Activated CD4-positive, alpha-beta T cell treated with anti-CD3 and anti-CD28 coated beads, Interleukin-2, amount 10 ng/mL, durations not matched to agents 24 days and 14 days (primary cell): ENCODE measurements at places on chromosomes 5 and 9. TPM values are rescaled to one million over a fixed set of nuclear protein-coding genes. Genes with fewer than 3 reads are reported as not detected.
A peak's percentile ranks its signal among the peaks of the same experiment; 100 is the strongest.

Gene DNAJB5
- 7.7 and 10.6 TPM in 2 replicates for total RNA-seq

Gene KIF20A
- total RNA-seq: 18.0 and 19.7 TPM in 2 replicates

Gene CFAP157
- total RNA-seq: not detected in 2 replicates

DNA sequence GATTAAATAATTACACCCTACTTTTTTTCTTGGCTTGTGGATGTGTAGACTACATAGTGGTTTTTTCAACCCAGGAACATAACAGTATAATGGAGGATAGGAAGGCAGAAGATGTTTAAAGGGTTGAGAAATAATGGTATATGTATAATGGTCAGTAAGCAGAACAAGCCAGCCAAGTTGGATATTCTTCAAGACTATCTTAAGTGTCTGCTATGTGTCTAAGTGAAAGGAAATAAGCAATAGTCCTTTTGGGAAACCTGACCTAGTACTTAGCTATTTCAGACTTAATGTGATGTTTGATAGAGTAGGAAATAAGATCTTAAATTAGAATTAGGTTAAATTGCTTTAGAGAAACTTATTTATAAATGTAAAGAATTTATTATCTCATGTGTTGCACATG lies 85.7 kb downstream of the PTPDC1 start:
- DNase-seq: no peak

Gene TUSC1
- 0.42 and 0.50 TPM in 2 replicates for total RNA-seq

Gene BTNL3
- not detected in 2 replicates for total RNA-seq

- DNase-seq: no peak
Measured at GRCh38 chr9:93132287-93132927, 1.6 kb downstream of the NINJ1 start.

GRCh38 chr9:108150736-108151586 lies 661.4 kb upstream of the KLF4 start:
- DNase-seq: no peak

DNA sequence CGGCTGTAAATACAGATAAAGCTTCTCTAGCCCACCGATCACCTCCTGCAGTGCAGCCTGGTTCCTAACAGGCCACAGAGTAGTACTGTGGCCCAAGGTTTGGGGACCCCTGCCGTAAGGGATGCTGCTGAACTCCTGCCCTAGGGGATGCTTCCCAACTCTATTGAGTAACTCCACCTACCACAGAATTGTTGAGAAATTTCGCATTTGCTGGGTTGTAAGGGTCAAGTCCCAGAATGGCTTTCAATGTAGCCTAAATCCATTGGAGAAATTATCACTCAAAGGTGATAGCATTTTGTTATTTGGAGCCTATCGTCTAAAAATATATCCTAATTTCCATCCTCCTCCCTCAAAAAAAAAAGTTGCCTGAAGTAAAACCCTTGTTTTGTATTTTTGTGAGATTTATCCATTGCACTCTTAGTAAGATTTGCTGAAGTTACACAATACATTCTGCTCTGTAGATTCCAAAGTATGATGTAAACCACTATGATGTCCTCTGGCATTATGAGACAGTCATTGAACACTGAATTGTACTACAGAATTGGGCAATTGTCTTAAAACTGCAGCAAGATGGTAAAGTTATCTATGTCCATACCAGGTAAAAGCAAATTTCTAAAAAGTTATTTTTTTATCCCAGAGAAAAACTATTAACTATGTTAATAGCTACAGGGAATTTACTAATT lies 14.0 kb downstream of the ACTBL2 start:
- DNase-seq: no peak

- no peak for DNase-seq
Measured at GRCh38 chr5:73693573-73694061, 67.6 kb downstream of the ARHGEF28 start.

DNA sequence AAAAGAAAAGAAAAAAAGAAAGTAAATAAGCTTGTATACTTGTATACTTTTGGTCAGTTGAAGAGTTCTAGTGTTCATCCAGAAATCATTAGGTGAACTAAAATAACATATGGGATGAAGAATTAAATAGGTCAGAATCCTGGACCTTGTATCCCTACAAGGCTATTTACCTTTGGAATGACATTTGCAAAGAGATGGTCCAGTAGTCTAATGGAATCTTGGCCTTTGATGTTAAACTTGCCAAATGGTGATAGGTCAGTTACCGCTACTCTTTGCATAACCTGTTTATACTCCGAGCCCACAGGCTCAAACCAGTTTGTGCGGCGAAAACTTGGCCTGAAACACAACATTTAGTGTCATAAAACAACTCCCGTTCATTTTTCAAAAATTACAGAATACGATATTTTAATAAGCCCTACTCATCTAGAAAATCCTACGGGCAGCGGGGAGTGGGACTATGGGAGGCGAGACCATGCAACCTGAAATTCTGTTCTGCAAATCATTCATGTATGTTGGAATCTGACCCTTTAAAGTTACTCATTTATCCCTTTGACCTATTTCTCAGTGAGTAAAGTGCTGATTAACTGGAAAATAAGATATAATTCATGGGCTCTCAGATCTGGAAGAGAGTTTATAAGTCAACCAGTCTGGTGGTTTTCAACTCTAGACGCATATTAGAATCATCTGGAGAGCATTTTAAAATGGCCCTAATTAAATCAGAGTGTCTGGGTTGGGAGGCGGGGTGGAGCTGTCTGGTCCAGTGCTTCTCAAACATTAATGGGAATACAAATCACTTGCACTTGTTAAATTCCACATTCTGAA lies 38.6 kb downstream of the DMGDH start:
- no peak for DNase-seq

Gene SH3RF2
- 0.02 and 0.05 TPM in 2 replicates for total RNA-seq

Gene TRIM7
- total RNA-seq: 2.7 TPM in 2 replicates

DNA sequence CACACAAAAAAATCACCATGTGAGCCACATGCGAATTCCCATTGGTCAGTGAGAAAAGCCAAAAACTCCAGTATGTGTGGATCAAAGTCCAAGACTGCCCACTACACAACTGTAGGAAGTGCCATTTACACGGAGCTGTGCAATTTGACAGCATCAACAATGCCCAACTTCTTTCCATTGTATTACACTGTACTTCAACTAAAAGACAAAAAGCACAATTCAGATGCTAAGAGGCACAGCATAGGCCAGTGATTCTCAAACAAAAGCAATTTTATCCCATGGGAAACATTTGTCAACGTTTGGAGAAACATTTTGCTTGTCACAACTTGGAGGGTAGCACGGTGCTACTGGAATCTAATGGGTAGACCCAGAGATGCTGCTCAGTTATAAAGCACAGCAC lies 39.8 kb downstream of the IARS1 start:
- no peak for DNase-seq

Gene LHX3
- not detected in 2 replicates for total RNA-seq

Gene CTNND2
- not detected in 2 replicates for total RNA-seq

Gene SURF1
- total RNA-seq: 29.8 and 33.2 TPM in 2 replicates

- DNase-seq: no peak
Measured at GRCh38 chr9:135734616-135735144, 32.7 kb downstream of the KCNT1 start.

DNA sequence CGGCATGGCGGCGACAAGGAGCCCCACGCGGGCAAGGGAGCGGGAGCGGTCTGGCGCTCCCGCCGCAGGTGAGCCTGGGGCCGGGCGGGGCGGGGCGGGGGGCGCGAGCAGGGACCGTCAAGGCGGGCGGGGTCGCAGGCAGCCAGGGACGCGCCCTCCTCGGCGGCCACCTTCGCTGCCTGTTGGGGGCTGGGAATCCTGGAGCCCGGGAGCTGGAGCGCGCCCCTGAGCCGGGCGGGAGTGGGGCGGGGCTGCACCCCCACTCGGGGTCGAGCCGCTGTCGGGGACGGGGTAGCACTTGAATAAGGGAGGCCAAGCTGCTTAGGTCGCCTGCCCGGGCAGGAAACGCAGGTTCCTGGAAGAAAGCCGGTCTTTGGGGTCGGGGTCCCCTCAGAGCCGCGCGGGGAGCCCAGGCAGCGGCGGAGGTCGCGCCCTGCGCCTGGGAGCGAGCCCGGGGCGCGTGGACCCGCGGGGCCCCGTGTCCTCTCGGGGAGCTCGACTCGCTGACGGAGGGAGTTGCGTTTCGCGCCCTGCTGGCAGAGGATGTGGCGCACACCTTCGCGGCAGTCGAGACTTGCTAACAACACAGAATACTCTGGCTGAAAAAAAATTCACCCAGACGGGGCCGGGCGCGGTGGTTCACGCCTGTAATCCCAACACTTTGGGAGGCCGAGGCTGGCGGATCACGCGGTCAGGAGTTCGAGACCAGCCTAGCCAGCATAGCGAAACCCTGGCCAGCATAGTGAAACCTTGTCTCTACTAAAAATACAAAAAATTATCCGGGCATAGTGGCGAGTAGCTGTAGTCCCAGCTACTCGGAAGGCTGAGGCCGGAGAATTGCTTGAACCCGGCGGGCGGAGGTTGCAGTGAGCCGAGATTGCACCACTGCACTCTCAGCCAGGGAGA lies 552 bp downstream of the OTULINL start:
- DNase-seq: peak; percentile 95

DNA sequence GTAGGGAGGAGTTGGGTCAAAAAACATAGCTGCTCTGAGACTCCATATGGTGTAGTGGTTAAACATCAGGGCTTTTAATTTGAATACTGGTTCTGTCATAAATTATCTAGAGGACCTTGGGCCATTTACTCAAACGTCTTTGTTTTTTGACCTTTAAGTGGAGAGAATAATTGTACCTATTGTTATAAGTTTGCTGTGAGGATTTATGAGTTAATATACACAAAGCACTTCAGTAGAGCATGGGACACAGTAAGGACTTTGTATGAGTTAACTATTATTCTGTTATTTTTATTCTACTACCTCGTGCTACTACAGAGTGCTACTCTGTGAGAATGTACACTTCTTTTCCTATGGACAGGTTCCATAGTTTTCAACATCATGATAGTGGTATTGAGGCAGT lies 123.7 kb upstream of the TNC start:
- DNase-seq: no peak

Gene NR5A1
- total RNA-seq: not detected in 2 replicates

GRCh38 chr5:12245429-12245828 lies 341.2 kb upstream of the CTNND2 start:
- no peak for DNase-seq
